SHP77 (cell line): ENCODE measurements at places on chromosomes 6 and 20.

GRCh38 chr6:29602564-29603361, 17.8 kb downstream of the OR2H2 start:
- peak; percentile 35 for DNase-seq

GRCh38 chr6:3977875-3978711, 100.8 kb downstream of the FAM217A start:
- DNase-seq = no peak

- no peak for DNase-seq
Observed at GRCh38 chr20:11920083-11920482, 2.4 kb downstream of the BTBD3 start.

GRCh38 chr20:59190466-59190865, 26.8 kb downstream of the ZNF831 start:
- no peak for DNase-seq

DNA sequence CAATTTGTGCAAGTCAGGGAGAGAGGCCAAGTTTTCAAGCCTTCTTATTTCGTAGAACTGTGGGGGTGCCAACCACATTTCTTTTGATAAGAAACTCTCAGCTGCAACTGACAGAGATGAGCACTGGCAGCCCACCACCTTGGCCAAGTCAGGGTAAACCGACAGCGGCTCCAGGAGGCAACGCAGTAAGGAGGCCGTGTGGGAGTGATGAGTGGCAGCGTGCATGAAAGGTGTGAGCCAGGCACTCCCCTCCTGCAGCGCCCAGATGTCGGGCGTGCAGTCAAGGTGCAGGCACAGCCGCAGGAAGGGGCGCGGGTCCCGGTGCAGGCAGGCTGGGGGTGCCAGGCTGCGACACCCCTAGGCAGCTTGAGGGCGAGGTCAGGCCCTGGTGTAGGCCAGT, 49.2 kb upstream of the HDAC2 start:
- no peak for DNase-seq

DNA sequence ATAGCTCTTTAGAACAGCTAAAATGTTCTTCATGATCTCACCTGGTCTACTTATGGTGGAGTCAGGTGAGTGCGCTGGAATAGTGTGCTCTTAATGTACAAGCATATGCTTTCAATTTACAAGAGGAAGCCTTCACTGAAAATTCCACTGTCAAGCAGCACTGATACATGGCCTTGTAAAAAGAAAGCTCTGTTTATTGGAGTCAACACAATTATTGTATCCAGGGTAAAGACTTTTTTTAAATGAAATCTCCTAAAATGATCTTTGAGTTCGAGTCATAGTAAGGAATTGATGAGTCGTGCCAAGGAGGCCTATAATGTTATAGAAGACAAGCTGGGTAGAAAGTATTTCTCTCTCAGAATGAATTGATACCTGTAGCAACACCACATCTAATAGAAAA, 41.6 kb upstream of the CARMIL1 start:
- no peak for DNase-seq

- no peak for DNase-seq
Observed at GRCh38 chr20:38144974-38145728, 19.9 kb downstream of the TGM2 start.

DNA sequence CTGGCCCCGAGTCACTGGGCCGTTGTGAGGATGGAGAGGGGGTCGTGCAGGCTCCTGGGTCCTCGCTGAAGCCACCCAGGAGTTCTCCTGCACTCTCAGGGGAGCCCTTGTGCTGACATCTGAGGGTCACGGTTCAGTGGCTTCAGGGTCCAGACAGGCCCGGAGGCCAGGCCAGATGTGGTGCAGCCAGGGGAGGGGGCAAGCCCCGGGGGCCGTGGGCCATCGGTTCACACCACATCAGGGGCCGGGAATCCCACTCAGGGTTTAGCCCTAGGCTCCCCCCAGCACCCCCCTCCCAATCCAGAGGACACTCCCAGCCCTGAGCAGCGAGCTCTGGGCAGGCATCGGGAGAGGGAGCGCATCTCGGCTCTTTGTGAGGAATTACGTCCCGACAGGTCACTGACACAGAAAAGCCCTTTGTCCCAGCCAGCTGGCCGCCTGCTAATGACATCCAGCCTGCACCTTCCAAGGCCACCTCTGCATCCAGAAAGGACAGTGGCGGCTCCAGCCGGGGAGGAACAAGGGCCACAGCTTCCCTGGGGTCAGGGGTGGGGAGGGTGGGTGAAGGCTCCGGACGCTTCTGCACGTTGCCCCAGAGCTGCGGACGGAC, 6.4 kb upstream of the CHRNA4 start:
- no peak for DNase-seq

GRCh38 chr6:2560917-2561698, 189.6 kb downstream of the MYLK4 start:
- no peak for DNase-seq

DNA sequence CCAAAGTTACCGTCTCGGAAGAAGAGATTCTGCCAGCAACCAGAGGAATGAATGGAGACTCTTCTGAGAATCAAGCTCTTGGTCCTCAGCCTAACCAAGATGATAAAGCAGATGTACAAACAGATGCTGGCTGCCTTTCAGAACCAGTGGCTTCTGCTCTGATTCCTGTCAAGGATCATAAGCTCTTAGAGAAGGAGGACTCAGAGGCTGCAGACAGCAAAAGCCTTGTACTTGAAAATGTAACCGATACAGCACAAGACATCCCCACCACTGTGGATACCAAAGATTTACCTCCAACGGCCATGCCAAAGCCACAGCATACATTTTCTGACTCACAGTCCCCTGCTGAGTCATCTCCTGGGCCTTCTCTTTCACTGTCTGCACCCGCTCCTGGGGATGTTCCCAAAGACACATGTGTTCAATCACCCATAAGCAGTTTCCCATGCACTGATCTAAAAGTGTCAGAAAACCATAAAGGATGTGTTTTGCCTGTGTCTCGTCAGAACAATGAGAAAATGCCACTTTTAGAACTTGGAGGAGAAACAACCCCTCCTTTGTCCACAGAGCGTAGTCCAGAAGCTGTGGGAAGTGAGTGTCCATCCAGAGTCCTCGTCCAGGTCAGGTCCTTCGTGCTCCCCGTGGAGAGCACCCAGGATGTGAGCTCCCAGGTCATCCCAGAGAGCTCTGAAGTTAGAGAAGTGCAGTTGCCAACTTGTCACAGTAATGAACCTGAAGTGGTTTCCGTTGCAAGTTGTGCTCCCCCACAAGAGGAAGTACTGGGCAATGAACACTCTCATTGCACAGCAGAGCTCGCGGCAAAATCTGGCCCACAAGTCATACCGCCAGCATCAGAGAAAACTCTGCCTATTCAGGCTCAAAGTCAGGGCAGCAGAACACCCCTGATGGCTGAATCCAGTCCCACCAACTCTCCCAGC, 109.6 kb downstream of the RTN4IP1 start:
- DNase-seq = no peak

DNA sequence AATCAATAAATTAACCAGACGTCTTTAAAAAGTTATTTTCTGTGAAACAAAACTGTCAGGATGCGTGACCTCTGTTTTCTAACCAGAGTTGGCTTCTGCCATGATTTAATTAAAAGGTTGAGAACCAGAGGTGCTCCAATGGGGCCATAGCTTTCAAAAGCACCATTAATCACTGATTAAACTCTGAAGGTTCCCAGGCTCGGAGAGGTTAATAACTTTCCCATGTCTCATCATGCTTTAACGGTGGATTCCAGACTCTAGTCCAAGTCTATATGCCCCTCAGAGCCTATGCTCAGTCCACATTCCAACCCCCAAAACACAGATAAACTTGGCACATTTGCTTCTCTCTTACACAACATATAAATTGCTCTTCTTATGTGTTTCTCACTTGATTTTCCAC, 95.5 kb downstream of the SNAP91 start:
- no peak for DNase-seq

GRCh38 chr20:3071610-3072529, at the start of gene OXT:
Gene OXT, plus strand, starts transcription at chr20:3071620. Its CDS starts 36 bp downstream, at chr20:3071656.
- no peak for DNase-seq

- peak; percentile 23 for DNase-seq
Observed at GRCh38 chr6:151620179-151620578, 126.4 kb downstream of the CCDC170 start.

GRCh38 chr20:57483287-57484050, 41.5 kb downstream of the CTCFL start:
- no peak for DNase-seq

GRCh38 chr6:112214739-112215269, 39.6 kb downstream of the LAMA4 start:
- DNase-seq = peak; percentile 78

GRCh38 chr6:166663568-166663967, 36.5 kb upstream of the RPS6KA2 start:
- DNase-seq = no peak

DNA sequence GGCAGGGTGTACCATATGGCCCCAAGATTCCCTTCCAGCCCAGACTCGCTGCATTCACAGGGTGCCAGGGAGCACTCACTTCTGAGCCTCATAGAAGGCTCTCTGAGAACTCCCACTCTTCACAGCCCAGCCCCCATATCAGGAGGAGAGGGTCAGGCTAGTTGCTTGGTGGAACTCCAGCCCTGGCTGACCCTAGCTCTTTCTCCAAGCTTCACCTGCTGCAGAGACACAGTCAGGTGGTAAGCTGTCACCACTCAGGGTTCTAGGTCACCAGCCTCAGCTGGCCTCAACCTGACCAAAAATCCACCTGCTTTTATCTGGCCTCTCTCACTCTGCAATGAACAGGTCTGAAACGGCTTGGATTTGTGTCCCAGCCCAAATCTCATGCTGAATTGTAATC, 162.7 kb upstream of the MLN start:
- DNase-seq = no peak

DNA sequence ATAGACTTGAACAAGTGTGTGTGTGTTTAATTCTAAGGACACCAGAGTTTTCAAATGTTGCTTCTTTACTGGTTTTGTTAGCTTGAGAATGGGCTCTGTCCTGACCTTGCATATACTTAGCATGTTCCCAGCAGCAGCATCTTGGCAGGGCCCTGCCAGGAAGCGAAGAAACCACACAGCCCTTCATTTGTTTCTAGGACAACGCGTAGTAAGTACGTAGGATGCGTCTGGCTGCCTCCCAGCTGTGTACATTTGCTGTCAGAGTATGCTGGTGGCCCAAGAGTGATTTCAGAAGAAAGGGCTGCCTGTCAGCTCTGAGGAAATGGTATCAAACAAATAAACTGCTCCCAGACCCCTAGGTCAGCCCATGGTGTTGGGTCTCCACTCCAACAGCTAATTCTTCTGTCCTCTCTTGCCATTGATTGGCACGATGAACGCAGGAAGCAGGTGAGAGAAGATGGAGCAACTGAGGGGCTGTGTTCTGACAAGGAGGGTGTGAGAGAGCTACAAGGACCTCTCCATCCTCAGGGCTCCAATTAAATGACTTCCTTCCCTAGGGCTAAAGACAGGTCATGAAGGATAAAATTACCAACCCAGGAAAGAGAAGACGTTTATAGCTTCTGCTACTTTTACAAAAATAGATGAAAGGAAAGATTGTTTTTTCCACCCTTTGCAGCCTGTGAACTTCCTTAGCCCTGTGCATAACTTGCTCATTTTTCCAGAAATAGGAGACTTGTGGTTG, 55.9 kb upstream of the HDDC2 start:
- peak; percentile 38 for DNase-seq

GRCh38 chr20:62069741-62070216, 4.1 kb upstream of the TAF4 start:
- no peak for DNase-seq

- DNase-seq = no peak
Observed at GRCh38 chr6:65927141-65927540, 220.1 kb upstream of the EYS start.

DNA sequence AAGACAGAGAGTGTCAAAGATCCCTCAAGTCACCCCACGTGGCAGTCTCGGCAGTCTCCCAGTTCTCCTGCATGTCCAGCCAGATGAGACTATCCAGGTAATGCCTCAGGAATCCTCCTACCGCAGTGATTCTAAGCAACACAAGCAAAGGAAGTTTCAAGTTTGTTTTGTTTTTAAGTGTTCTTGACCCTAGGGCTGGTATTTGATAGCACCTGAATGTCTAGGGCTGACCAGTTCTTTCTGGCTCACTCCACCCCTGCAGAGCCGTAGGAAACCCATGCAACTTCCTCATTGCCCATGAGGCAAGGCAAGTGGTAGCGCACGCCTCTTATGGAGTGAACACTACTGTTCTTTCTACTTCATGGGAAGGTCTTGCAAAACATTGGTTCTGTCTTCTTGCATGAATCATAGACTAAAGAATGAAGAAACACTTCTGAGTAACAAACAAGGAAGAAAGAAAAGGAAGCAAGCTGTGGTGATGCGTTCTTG, 24.8 kb upstream of the FOXQ1 start:
- no peak for DNase-seq

- peak; percentile 60 for DNase-seq
Observed at GRCh38 chr6:101402622-101403031, 9.1 kb downstream of the GRIK2 start.

DNA sequence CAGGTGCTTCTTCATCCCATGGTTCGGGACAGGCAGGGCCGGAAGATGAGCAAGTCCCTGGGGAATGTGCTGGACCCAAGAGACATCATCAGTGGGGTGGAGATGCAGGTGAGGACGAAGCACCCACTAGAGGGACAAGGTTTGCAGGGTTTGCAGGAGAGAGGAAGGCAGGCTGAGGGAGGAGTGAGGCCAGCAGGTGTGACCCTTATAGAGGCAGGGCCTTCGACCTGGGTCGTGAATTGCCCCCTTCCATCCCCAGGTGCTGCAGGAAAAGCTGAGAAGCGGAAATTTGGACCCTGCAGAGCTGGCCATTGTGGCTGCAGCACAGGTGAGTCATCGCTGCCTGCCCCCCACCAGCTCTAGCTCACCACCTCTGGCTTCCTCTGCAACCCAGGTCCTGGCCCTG, 8.4 kb downstream of the VARS2 start:
- no peak for DNase-seq

GRCh38 chr6:83962582-83962981, 71.0 kb upstream of the MRAP2 start:
- DNase-seq = no peak

- peak; percentile 14 for DNase-seq
Observed at GRCh38 chr6:53679446-53679933, 13.9 kb upstream of the KLHL31 start.

DNA sequence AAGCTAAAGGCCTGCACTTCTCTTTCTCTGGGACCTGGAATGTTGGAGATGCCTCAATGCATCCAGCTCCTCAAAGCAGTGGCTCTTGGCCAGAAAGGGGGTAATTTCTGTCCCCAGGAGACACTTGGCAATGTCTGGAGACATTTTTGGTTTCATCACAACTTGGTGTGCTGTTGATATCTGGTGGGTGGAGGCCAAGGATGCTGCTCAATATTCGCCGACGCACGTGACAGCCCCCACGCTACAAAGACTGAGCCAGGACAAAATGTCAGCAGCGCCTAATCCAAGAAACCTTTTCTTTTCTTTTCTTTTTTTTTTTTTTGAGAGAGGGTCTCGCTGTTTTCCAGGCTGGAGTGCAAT, 79.8 kb downstream of the SULF2 start:
- no peak for DNase-seq

GRCh38 chr20:1254254-1254653, 11.8 kb upstream of the SNPH start:
- no peak for DNase-seq

- no peak for DNase-seq
Observed at GRCh38 chr20:6898928-6899327, 131.4 kb downstream of the BMP2 start.

DNA sequence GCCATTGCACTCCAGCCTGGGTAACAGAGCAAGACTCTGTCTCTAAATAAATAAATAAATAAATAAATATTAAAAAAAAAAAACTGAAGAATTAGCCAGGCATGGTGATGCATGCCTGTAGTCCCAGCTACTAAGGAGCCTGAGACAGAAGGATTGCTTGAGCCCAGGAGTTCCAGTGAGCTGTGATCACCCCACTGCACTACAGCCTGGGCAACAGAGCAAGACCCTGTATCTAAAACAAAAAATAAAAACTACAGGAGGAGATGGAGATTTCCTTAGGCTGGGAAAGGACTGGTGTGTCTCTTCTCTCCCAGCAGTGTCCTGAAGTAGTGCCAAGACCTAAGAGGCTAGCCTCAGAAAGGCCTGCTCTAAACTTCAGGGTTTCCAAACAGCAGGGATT, 8.1 kb upstream of the GTF3C6 start:
- no peak for DNase-seq
